ENCODE measurements at places on chromosomes 7 and 10.

GRCh38 chr7:16260236-16260728 is 161.1 kb downstream of the CRPPA start:
- no peak for DNase-seq

DNA sequence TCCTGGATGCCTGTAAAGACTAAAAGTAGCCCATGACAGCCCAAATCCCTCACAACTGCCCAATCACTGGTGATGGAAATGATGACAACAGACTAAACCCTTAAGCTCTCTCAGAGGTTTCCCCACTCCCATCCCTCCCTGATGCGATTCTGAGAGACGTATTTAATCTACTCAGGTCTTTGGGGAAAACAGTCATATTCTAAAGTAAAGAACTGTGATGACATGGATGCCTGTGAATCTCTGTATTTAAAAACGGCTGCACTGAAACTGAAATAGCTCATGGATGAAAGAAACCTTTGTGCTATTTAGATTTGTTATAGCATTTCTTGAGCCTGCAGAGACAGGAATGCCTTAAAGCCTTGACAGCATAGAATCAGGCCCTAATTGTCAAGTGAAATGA is 28.5 kb downstream of the VPS41 start:
- DNase-seq: no peak

DNA sequence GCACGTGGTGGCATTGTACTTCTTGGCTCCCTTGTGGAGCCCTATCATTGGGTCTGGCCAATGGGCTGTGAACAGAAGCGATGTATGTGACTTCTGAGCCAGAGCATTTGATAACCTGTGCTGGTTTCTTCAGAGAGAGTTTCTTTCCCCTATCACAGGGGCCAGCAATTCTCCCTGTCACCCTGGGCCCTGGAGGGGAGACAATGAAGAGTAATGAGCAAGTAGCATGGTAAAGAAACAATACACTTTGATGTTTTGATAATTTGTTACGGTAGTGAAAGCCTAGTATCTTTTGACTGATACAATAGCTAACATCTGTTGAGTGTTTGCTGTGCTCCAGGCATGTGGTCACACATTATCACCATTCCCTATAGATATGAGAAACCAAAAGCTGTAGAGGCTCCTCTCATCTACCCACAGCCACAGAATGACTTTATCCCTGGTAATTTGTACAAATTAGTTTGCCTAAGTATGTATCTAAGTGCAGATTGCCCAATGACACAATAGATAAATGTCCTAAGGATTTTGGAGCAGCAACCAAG is 113.4 kb upstream of the SVIL start:
- no peak for DNase-seq

DNA sequence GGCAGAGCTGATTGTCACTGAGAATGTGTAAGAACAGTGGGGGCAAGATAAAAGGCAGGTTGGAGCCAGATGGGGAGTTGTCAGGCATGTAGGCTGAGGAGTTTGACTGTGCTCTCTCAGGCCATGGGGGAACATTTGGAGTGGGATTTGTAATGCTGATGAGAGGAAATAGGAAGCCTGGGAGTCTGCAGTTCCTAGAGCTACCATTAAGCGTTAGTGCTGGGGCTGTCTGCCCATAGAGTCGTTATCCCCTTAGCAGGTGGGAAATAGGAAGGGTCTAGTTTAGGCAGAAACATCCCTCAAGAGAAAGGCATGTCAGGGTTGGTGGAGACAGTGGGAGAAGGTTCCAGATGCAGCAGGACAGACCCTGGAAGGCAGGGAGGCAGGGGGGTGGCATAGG is 75.5 kb downstream of the RPS24 start:
- no peak for DNase-seq

Data from cortex of kidney (tissue), 1 donor.